ENCODE measurements at places on chromosomes 7 and 10.

DNA sequence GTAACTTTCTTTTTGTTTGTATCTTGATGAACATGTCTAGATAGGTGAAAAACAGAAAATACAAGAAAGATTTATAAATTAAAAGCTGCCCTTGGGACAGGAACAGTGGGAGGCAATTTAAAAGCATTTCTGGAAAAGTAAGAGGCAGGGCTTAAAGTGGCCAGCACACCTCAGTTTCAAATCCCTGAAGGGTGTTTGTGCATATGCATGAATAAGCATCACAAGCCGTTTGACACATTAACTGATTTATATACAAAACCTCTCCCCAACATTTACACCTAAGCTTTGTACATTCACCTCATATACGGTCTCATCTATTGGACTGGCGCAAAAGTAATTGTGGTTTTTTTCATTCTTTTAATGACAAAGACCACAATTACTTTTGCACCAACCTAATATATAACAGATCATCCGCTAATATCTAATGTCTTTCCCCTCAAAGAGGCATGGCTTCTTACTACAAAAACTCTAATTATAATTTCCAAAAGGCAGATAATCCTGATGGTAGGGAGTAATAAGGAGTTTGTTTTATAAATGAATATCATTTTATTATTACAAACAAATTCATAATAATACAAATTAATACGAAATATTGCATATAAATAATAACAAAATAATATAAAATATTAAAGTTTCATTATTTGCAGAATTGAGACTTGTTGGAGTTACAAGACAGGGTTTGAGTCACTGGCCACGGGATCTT, 48.3 kb downstream of the LRGUK start:
- no peak for DNase-seq
- H3K4me3 ChIP-seq, result no peak overlapping the region
- no peak overlapping the region for H3K27ac ChIP-seq
- peaks cover 2% of the 10 kb centered on the region for H3K36me3 ChIP-seq
- H3K27me3 ChIP-seq, result peaks cover 18% of the 10 kb centered on the region

DNA sequence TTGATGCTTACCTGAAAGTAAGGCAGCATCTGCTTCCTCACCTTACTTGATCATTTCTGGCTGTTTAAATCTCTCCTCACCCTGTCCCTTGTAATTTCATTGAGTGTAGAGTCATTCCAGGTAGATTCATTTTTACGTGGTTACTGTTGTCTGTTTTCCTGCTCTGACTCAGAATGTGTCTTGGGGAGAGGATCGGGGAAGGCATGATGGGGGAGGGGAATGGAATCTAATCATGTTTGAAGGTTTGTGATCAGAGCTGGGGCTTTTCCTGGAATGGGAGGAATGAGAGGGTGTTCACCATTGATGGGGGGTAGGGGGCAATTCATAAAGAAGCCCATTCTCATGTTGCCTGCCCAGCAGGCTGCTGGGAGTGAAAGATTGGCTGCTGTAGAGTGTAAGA, 18.7 kb downstream of the SEC24C start:
- H3K36me3 ChIP-seq, result peaks cover 89% of the 10 kb centered on the region
- peaks cover 66% of the 10 kb centered on the region for H3K4me1 ChIP-seq
- H3K4me3 ChIP-seq, result peak overlapping the region; percentile 51

DNA sequence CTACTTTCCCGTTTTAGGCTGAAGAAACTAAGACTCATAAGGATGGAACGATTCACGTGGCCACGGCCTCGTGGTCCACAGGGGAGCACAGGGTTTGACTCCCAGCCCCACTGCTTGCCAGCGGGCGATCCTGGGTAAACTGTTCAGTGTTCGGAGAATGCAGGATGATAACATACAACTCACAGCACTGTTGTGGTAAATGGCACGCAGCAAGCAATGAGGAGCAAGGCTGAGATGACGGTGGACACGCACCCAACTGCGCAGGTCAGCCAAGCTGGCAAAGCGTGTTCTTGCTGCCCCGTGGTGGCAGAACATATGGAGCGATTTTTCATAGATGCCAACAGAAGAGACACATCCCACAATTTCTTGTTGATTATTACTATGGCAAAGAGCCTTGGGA, 272.7 kb downstream of the DNAJB6 start:
- DNase-seq, result no peak
- peaks cover 5% of the 10 kb centered on the region for H3K4me1 ChIP-seq
- peaks cover 4% of the 10 kb centered on the region for H3K27me3 ChIP-seq
- peaks cover 5% of the 10 kb centered on the region for H3K36me3 ChIP-seq
- H3K27ac ChIP-seq, result no peak overlapping the region

- H3K27ac ChIP-seq, result no peak overlapping the region
- H3K4me1 ChIP-seq, result peaks cover 6% of the 10 kb centered on the region
- no peak overlapping the region for H3K4me3 ChIP-seq
- DNase-seq, result no peak
- peaks cover 37% of the 10 kb centered on the region for H3K36me3 ChIP-seq
- H3K27me3 ChIP-seq, result no peaks in the 10 kb centered on the region
Observed at GRCh38 chr10:16756561-16757221, 60.5 kb downstream of the RSU1 start.

GRCh38 chr10:5428133-5428532, 15.8 kb downstream of the NET1 start:
- no peaks in the 10 kb centered on the region for H3K27me3 ChIP-seq
- H3K27ac ChIP-seq, result no peak overlapping the region
- no peak for DNase-seq
- no peak overlapping the region for H3K4me3 ChIP-seq

GRCh38 chr10:126420567-126421300, 32.5 kb upstream of the ADAM12 start:
- no peak overlapping the region for H3K27ac ChIP-seq
- no peak for DNase-seq
- H3K4me3 ChIP-seq, result no peak overlapping the region
- peaks cover 15% of the 10 kb centered on the region for H3K4me1 ChIP-seq
- H3K36me3 ChIP-seq, result no peaks in the 10 kb centered on the region

GRCh38 chr7:120583899-120584586, 273.9 kb downstream of the TSPAN12 start:
- H3K4me1 ChIP-seq, result no peaks in the 10 kb centered on the region
- no peak overlapping the region for H3K27ac ChIP-seq
- no peaks in the 10 kb centered on the region for H3K36me3 ChIP-seq
- H3K27me3 ChIP-seq, result no peaks in the 10 kb centered on the region
- no peak overlapping the region for H3K4me3 ChIP-seq

DNA sequence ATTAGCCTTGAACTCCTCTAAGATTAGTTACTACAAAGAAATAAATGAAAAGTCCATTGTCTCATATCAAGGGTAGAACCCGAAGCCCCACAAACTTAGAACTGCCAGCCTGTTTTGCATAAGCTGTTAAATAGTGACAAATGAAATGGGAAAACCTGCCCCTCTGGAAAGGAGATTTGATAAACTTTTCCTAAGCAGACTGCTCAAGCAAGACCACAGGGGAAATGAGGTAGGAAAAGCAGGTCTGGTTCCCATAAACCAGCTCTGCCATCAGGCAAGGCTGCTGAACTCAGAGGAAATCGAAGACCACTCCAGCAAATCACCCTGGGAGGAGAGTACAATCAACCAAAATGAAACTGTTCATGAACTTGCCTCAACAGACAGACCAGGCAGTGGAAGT, 181.5 kb upstream of the AOAH start:
- H3K36me3 ChIP-seq, result peaks cover 4% of the 10 kb centered on the region
- H3K27me3 ChIP-seq, result no peaks in the 10 kb centered on the region
- H3K4me1 ChIP-seq, result peaks cover 27% of the 10 kb centered on the region
- no peak overlapping the region for H3K4me3 ChIP-seq
- peak overlapping the region; percentile 16 for H3K27ac ChIP-seq

- H3K36me3 ChIP-seq, result peaks cover 3% of the 10 kb centered on the region
- no peak for DNase-seq
- H3K4me3 ChIP-seq, result no peak overlapping the region
- H3K27ac ChIP-seq, result no peak overlapping the region
- no peaks in the 10 kb centered on the region for H3K4me1 ChIP-seq
Observed at GRCh38 chr7:27110186-27111031, 7.9 kb upstream of the HOXA2 start.

DNA sequence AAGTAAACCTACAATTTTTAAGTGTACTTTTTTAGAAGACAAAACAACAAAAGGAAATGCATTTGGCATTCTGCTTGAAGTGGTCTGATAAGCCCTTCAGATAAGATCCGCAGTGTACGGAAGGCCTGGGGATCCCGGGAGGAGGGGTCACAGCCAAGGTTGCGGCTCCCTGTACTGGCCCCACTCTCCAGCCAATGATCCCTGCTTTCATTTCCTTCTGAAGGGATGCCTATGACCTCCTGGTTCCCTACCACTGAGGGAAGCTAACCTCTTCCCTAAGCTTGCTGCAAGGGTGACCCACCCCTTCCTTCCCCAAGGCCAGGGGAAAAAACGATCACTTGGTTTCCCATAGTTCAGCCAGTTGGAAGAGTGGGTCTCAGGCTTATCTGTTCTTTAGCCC, 5.3 kb downstream of the DENND2A start:
- H3K27me3 ChIP-seq, result peaks cover 77% of the 10 kb centered on the region
- H3K4me1 ChIP-seq, result peaks cover 8% of the 10 kb centered on the region
- H3K27ac ChIP-seq, result no peak overlapping the region
- H3K4me3 ChIP-seq, result no peak overlapping the region
- H3K36me3 ChIP-seq, result peaks cover 4% of the 10 kb centered on the region

GRCh38 chr10:128073890-128074289, 52.3 kb downstream of the MKI67 start:
- DNase-seq, result no peak
- H3K27me3 ChIP-seq, result no peaks in the 10 kb centered on the region
- peaks cover 94% of the 10 kb centered on the region for H3K36me3 ChIP-seq
- H3K4me3 ChIP-seq, result no peak overlapping the region

- peaks cover 54% of the 10 kb centered on the region for H3K36me3 ChIP-seq
- no peak overlapping the region for H3K4me3 ChIP-seq
- no peaks in the 10 kb centered on the region for H3K27me3 ChIP-seq
- peaks cover 35% of the 10 kb centered on the region for H3K4me1 ChIP-seq
Observed at GRCh38 chr10:122997864-122998263, 10.7 kb downstream of the IKZF5 start.

DNA sequence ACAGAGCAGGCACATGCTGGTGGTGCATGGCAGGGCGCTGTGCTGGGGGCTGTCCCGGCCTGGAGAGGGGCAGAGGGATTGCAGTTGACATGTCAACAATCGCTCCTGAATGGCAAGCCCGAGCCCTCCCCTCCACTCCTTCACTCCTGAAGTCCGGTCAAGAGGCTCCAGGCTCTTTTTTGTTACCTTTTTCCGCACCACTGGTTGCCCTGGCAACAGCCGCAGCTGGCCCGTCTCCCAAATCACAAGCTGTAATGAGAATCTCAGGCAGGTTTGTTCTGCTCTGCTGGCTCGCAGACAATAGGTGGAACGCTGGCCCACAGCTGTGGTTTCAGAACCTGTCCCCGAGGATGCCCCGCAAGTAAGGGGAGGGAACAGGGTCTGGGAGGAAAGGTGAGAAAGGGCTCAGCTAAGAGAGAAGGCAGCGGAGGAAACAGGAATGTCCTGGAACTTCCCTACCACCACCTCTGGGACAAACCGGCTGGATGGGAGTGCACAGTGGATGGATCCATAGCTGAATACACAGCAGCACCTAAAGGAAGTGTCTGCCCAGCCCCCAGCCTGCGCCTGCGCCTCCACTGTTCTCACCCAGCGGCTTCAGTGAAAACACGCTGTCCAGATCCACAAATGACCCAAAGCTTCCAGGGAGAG, 58.9 kb downstream of the CALML3 start:
- no peak overlapping the region for H3K27ac ChIP-seq
- no peaks in the 10 kb centered on the region for H3K36me3 ChIP-seq
- no peak overlapping the region for H3K4me3 ChIP-seq
- H3K27me3 ChIP-seq, result peaks cover 70% of the 10 kb centered on the region
- H3K4me1 ChIP-seq, result no peaks in the 10 kb centered on the region

- no peak for DNase-seq
- H3K27ac ChIP-seq, result no peak overlapping the region
- no peaks in the 10 kb centered on the region for H3K27me3 ChIP-seq
- peaks cover 7% of the 10 kb centered on the region for H3K36me3 ChIP-seq
Observed at GRCh38 chr7:96670338-96671289, 39.0 kb downstream of the SEM1 start.

- no peaks in the 10 kb centered on the region for H3K27me3 ChIP-seq
- H3K4me1 ChIP-seq, result no peaks in the 10 kb centered on the region
- DNase-seq, result no peak
- no peaks in the 10 kb centered on the region for H3K36me3 ChIP-seq
- H3K27ac ChIP-seq, result no peak overlapping the region
- no peak overlapping the region for H3K4me3 ChIP-seq
Observed at GRCh38 chr10:61643316-61643751, 19.4 kb upstream of the CABCOCO1 start.

DNA sequence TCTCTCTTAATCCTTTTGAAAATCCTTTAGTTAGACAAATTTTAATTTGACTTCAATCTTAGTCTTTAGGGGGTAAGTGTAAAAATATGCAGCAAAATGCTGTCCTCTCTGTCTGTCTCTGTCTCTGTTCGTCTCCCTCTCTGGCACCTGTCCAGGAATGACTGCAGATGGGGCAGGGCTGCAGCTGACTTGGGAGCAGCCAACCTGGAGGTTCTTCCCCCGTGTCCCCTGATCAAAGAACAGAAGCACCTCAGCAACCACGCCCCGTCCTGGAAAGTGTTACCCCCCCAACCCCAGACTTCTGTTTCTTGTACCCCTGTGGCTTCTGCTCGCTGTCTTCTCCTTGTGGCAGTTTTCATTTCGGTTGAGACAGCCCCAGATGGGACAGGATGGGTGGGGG, 141.6 kb upstream of the NPS start:
- H3K36me3 ChIP-seq, result no peaks in the 10 kb centered on the region
- no peak for DNase-seq
- peaks cover 5% of the 10 kb centered on the region for H3K27me3 ChIP-seq
- H3K4me3 ChIP-seq, result no peak overlapping the region

DNA sequence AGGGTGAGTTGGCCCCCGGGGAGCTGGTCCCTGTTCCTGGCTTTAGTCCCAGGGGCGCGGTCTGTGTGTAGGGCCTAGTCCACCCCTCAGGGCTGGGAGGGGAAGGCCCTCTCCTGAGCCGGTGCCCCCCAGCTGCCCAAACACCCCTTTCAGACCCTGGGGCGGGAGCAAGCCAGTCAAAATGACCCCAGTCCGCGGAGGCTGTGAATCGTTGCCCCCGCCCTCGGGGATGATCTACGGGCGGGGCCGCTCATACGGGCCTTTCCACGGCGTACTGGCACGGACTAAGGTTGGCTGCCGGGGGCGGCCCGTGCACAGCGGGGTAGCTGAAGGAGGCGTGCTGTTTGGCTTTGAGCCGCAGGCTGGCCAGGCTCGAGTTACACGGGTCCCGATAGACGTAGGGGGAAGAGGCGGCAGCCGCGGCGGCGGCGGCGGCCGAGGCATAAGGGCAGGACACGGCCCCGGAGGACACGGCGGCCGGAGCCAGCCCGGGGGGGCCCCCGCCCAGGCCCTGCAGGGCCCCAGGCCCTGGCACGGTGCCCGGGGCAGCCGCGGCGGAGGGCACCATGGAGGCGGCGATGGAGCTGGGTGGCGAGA, 4.3 kb downstream of the ELOVL3 start:
- peak overlapping the region; percentile 39 for H3K27ac ChIP-seq
- peaks cover 26% of the 10 kb centered on the region for H3K4me1 ChIP-seq
- H3K36me3 ChIP-seq, result no peaks in the 10 kb centered on the region

DNA sequence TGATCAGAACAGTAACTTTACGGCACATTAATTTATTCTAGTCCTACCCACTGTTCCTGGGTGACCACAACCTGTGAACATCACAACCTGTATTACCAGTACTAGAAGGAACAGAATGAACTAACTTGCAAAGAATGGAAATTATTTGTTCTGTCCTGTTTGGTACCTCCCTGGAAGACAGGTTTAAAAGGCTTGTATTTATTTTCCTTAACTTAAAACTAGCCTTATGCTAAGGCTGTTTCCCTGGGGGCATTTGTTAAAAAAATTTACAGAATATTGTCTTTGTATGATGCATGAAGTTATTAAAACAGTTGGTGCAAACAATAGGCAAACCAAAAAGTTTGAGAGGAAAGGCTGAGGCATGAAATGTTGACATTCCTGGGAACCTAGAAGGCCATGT, 132.7 kb downstream of the DNAJC1 start:
- no peak overlapping the region for H3K27ac ChIP-seq
- H3K27me3 ChIP-seq, result no peaks in the 10 kb centered on the region
- peaks cover 16% of the 10 kb centered on the region for H3K36me3 ChIP-seq
- peaks cover 5% of the 10 kb centered on the region for H3K4me1 ChIP-seq

All from effector memory CD8-positive, alpha-beta T cell (primary cell).